ENCODE measurements at places on chromosomes 11 and 22. TPM values are rescaled to one million over a fixed set of nuclear protein-coding genes. Genes with fewer than 3 reads are reported as not detected.

C11orf54 gene
- total RNA-seq = 10.0 TPM

NLRP14 gene
- total RNA-seq = not detected

CLDN5 gene
- total RNA-seq = not detected

RCOR2 gene
- total RNA-seq = 0.90 TPM

SLC1A2 gene
- 0.35 TPM for total RNA-seq

KIF18A gene
- total RNA-seq = 15.3 TPM

SERGEF gene
- total RNA-seq = 14.6 TPM

PACSIN3 gene
- total RNA-seq = 30.6 TPM

GRK3 gene
- total RNA-seq = 3.1 TPM

OR2AT4 gene
- total RNA-seq = not detected

RAB39A gene
- total RNA-seq = 0.27 TPM

OR5I1 gene
- total RNA-seq = not detected

DDX25 gene
- total RNA-seq = not detected

OPCML gene
- not detected for total RNA-seq

ATXN10 gene
- 132 TPM for total RNA-seq

DNHD1 gene
- 2.8 TPM for total RNA-seq

INS gene
- not detected for total RNA-seq

RAC2 gene
- total RNA-seq = not detected

CD3G gene
- not detected for total RNA-seq

TMEM121B gene
- total RNA-seq = 0.14 TPM

KRTAP5-2 gene
- total RNA-seq = not detected

NXPE4 gene
- total RNA-seq = not detected

SLC22A25 gene
- not detected for total RNA-seq

ACR gene
- total RNA-seq = not detected

C11orf52 gene
- total RNA-seq = not detected

KIAA0930 gene
- total RNA-seq = 71.5 TPM

FAM180B gene
- not detected for total RNA-seq

TMPRSS5 gene
- total RNA-seq = 0.08 TPM

C11orf68 gene
- total RNA-seq = 52.9 TPM

XNDC1N gene
- 2.7 TPM for total RNA-seq

SELENOM gene
- total RNA-seq = 77.3 TPM

OR11H1 gene
- total RNA-seq = not detected

DDIAS gene
- total RNA-seq = 7.6 TPM

NCR3LG1 gene
- total RNA-seq = 2.1 TPM

CHADL gene
- not detected for total RNA-seq

MPEG1 gene
- not detected for total RNA-seq

CFAP300 gene
- total RNA-seq = 5.6 TPM

OR6T1 gene
- not detected for total RNA-seq

CEND1 gene
- 1.6 TPM for total RNA-seq

SLC5A4 gene
- total RNA-seq = not detected

KLHDC7B gene
- not detected for total RNA-seq

FOLR1 gene
- not detected for total RNA-seq

CD3D gene
- total RNA-seq = not detected

HTR3A gene
- not detected for total RNA-seq

MYBPC3 gene
- total RNA-seq = 0.08 TPM

LRRC55 gene
- total RNA-seq = not detected

PANX2 gene
- 7.9 TPM for total RNA-seq

CYTH4 gene
- 0.94 TPM for total RNA-seq
